ENCODE measurements at places on chromosomes 6 and 20. TPM values are rescaled to one million over a fixed set of nuclear protein-coding genes. Genes with fewer than 3 reads are reported as not detected.

The B3GAT2 gene
- total RNA-seq = 0.14 TPM

DNA sequence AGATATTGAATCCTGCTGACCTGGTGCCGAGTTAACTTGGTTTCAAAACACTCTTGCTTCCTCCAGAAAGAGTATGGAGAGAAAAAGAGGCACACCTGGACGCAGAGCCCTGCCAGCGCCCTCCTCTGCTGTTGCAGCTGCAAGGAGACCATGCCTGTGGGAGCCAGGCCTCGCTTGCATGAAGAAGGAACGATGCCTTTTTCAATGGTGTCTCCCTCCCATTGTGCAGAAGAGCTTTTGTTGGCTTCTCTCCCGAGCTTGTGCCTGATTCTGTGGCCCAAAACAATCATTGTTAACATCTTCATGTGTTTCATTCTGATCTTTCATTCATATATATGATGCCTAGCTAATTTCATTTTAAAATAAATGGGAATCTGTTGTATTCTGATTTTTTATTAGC, 98.1 kb downstream of the FAM120B start:
- no peak for DNase-seq

GRCh38 chr6:6932341-6932740, 175.4 kb upstream of the RREB1 start:
- DNase-seq = no peak

- DNase-seq = peak; percentile 47
Measured at GRCh38 chr6:111423960-111424846, 58.8 kb downstream of the REV3L start.

The RAET1L gene
- not detected for total RNA-seq

DNA sequence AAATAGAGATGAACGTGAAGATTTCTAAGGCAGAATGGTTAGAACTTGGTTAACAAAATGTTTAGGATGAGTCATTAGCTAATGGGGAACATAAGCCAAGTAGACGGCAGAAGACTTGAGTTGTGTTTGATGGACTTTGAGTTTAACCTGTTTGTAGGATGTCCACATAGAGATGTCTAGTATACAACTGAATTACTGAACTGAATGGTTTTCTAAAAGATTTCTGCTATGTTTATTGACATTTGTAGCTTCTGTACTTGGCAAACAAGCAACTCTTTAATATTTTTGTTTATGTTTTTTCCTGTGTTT, 54.5 kb upstream of the DYNLRB1 start:
- DNase-seq = no peak

The PERP gene
- total RNA-seq = 15.0 TPM

DNA sequence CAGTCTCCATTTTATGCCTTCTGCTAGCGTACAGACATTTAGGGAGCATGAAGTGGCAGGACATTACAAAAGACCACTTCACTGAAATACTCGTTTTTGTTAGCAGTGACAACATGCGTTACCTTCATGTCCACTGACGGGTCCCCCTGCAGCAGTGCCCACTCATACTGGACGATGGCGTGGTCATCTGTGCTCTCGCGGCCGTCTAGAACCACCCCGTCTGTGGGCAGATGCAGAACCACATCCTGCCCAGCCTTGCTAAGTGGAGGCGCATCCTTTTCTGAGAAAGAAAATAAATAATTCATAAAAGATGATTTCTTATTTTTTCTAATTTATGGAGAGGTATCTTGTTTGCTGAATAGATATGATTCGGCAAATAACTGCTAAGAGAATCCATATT, 11.3 kb downstream of the LRP11 start:
- no peak for DNase-seq

GRCh38 chr6:11217360-11218101, 14.9 kb downstream of the NEDD9 start:
- DNase-seq = no peak

GRCh38 chr6:110334423-110335180, 23.5 kb downstream of the METTL24 start:
- DNase-seq = no peak

The SMPDL3A gene
- 51.8 TPM for total RNA-seq

DNA sequence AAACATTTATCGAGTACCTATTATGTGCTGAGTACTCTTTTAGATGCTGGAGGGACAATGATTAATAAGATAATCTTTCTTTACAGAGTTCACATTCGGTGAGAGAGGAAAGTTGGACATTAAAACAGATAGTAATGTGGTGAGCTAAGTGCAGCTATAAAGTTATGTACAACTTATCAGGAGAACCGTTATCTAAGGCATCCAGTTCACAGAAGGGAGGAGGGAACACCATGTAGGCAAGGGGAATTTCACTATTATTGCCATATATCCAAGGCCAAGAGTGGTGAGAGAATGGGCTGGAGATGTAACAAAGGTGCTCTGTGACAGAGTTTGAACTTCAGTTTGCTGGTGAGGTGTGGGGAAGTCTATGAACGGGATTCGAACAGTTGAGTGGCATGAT, 105.8 kb downstream of the CARMIL1 start:
- no peak for DNase-seq

DNA sequence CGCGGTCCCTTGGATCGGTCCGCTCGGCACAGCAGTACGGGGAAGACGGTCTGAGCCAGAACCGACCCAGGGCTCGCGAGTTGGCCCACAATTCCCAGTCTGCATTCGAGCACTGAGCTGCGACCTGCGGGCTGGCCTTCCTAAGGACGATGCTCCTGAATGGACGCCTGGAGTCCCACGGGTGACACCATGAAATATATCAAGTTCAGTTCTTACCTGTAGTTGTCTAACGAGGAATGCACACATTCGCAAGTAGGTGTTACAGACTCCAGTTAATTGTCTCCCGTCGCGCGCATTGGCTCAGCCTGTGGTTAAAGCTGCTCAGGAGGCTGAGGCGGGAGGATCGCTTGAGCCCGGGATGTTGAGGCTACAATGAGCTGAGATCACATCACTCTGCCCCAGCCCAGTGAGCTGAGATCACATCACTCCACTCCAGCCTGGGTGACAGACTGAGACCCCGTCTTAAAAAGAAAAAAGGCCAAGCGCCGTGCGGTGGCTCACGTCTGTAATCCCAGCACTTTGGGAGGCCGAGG, 802 bp downstream of the PEX7 start:
- peak; percentile 67 for DNase-seq

DNA sequence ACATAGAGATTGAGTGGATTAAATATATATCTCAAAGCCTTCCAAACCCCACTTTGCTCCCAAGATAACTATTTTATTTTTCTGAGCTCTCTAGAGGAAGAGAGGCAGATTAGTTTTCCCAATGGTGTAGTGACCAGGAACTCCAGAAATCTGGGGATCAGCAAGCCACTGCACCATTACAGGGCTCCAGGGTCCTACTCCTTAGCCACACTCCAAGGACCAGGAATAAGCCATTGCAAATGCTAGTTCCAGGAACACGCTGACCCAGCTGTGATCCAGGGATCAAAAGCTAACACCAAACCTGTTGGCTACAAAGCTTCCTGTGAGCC, 97.7 kb upstream of the IYD start:
- no peak for DNase-seq

- DNase-seq = no peak
Measured at GRCh38 chr6:56349194-56349593, 101.8 kb upstream of the COL21A1 start.
